Activated T-helper 2 cell treated with anti-CD3 and anti-CD28 coated beads, Interferon-gamma antibody, Interleukin-2, Interleukin-4, amounts not matched to agents 10 μg/mL and 5 μg/mL and 100 μg/mL, durations not matched to agents 14 hours and 24 hours and 36 hours (primary cell): ENCODE measurements at places on chromosomes 13 and 19. TPM values are rescaled to one million over a fixed set of nuclear protein-coding genes. Genes with fewer than 3 reads are reported as not detected.

ZNF787 gene
- 35.7 and 37.8 TPM in 2 replicates for total RNA-seq

GYS1 gene
- 68.5 and 70.3 TPM in 2 replicates for total RNA-seq

KCNK6 gene
- total RNA-seq: 27.3 TPM in 2 replicates

SMIM17 gene
- total RNA-seq: not detected in 2 replicates

SHANK1 gene
- not detected in 2 replicates for total RNA-seq

ZNF578 gene
- total RNA-seq: 0.21 and 0.30 TPM in 2 replicates

SCAF1 gene
- 64.6 and 69.5 TPM in 2 replicates for total RNA-seq

FPR2 gene
- total RNA-seq: not detected in 2 replicates

LYPD3 gene
- total RNA-seq: 2.5 and 3.0 TPM in 2 replicates

GRCh38 chr13:98994080-98994479, 16.2 kb upstream of the DOCK9 start:
- no peak for DNase-seq

DNA sequence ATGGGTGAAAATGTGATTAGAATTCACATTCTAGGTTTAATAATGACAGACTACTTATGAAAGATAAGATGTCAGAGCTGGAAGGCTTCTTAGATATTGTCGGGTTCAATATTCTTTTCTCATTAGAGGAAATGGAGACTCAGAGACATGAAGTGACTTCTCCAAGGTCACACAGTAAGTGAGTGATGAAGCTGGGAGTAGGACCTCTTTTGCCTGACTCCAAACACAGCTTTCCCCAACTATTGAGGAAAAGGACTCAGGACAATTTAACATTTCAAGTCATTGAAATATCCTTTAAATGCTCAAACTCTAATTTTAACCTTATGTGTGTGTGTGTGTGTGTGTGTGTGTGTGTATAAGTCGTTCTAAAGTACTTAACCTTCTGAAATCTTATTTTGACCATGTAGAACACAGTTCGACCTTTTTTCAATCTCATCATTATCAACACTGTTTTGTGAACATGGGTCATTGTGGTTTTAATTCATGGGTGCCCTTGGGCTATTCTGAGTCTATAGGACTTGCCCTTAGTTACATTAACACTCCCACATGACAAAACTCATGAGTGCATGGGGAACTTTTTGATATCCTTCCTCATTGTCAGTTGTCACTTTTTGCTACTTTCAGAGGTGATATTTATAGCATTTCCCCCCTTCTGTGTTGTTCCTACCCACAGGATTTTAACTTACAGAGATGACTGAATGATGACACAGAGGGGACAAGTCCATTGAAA, 53.0 kb downstream of the LRCH1 start:
- DNase-seq: no peak

GRCh38 chr13:80656512-80656904, 315.6 kb upstream of the SPRY2 start:
- no peak for DNase-seq

DNA sequence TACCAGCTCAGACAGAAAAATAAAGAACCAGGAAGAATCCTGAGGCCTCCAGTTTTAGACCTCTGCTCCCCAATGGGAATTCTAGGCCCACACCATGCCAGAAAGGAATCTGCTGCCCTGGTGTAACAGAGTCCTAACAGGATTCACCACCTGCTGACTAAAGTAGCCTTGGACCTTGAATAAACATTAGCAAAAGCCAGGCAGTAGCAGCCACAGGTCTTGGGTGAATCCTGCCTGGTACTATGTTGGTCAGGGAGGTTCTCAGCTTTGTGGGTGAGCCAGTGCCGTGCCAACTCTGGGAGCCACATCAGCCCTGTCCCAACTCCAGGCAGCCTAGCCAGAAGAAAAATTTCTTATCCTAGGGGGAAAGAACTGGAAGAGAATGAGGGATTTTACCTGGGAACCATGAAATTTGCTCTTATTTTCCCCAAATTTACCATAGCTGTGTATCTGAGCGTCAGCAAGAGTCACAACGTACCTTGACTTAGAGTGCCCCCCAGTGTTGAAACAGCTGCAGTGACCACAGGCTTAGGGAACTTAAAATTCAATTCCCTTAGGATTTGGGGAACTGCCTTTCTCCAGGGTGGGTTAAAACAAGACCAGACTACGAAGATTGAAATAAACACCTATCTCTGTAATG, 1895.6 kb upstream of the PRR20A start:
- no peak for DNase-seq

- DNase-seq: no peak
These were observed 433 bp upstream of the ZNF616 start for GRCh38 chr19:52140032-52140710.

GRCh38 chr13:28540612-28541011, 45.7 kb upstream of the FLT1 start:
- DNase-seq: no peak

DNA sequence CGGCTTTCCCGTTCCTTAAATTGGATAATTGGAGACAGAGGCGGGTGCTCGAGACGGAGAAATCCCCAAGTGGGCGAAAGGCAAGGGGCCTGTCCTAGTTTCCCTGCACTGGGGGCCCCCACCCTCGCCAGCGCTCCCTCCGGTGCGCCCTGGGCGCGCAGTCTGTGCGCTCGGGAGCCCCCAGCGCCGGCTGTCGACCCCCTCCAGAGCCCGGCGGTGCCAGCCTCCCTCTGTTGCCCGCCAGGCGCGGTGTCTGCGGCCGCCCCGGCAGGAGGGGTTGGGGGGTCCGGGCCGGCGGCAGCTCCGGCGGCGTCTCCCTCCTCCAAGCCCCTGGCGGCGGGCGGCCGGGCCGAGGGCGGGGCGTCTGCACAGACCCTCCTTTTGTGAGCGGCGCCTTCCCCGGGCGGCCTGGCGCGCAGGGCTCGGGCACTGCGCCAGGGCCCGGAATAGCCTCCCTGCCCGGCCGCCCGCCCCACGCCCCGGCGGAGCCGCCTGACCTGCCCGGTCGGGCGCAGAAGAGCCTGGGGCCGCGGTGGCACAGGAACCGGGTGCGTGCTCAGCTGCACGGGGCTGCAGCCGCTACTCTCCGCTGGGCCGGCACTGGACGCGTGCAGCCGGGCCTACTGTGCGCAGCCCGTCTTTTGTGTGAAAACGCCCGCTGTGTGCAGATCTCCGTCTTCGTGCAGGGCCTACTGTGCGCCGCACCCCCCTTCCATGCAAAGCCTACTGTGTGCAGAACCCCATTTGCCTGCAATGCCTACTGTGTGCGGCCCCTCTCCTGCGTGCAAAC, 13.2 kb downstream of the GADD45B start:
- no peak for DNase-seq

DNA sequence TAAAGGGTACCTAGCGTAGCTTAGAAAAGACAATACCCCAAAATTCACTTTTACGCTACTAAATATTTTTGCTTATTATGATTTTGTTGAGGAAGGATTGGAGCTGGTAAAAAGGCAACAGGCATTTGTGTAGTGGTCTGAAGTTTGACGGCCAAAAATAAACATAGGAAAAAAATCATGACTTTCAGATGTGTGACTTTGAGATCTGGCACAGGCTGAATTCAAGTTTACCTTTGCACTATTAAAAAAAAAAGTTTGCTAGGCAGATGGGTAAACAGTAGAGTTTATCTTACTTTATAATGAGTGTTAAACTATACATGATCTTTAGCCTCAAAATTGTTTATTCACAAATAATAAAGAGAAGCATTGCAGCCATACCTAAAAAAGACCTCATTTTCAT, 24.3 kb upstream of the INTS6 start:
- no peak for DNase-seq

DNA sequence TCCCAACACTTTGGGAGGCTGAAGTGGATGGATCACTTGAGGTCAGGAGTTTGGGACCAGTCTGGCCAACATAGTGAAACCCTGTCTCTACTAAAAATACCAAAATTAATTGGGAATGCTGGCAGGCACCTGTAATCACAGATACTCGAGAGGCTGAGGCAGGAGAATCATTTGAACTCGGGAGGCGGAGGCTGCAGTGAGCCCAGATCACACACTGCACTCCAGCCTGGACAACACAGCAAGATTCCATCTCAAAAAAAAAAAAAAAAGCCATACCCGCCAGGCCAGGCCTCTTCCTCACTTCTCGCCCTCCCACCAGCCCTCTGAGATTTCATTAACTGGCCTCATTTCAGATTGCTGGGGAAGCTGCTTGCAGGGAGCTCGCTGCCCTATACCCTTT, 7.7 kb upstream of the RELB start:
- no peak for DNase-seq

GRCh38 chr13:44266305-44266704, 107.3 kb upstream of the SERP2 start:
- no peak for DNase-seq

DNA sequence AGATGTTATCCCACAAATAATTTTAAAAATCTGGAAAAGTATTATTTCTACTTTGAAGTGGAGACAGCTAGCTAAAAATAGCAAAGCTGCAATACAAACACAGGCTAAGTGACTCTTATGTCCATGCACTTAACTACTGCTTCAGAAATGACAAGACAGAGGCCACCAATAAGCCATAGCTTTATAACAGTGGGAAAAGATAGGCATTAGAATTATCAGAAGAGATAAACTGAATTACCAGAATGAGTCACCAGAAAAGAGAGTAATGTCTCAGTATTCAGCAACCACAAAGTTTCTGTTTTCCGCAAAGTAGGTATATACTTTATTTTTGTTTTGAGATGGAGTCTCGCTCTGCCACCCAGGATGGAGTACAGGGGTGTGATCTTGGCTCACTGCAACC, 17.1 kb downstream of the CLN5 start:
- no peak for DNase-seq

GRCh38 chr19:18895038-18895823, 727 bp downstream of the CERS1 start:
- no peak for DNase-seq

DNA sequence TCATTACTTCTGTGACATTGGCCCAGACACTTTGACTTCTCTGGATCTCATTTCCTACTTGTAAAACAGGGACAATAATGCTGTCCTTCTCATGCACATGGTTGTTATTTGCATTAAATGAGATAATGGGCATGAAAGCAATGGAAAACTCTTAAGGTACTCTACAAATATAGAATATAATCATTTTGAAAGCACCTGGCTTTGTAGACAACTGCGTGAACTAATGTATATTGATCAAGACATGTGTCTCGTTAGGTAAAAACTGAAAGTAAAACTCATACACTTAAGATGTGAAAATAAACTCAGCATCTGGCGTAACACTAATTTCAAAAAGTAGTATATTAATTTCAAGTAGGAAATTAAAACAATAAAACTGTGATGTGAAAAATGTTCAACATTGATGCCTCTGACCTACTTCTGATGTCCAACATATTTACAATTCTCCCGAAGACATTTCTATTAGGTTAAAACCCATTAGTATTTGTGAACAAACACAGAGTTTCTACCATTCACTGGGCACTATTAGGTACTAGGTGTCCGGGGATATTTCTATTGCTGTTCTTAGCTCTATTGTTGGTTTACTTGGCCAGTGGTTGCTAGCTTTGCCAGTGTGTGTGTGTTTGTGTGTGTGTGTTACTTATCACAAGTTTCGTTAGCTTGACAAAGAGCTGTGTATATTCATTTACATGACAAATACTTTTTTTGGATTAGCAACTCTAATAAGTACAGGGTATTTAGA, 220.5 kb downstream of the KCNRG start:
- DNase-seq: no peak

DNA sequence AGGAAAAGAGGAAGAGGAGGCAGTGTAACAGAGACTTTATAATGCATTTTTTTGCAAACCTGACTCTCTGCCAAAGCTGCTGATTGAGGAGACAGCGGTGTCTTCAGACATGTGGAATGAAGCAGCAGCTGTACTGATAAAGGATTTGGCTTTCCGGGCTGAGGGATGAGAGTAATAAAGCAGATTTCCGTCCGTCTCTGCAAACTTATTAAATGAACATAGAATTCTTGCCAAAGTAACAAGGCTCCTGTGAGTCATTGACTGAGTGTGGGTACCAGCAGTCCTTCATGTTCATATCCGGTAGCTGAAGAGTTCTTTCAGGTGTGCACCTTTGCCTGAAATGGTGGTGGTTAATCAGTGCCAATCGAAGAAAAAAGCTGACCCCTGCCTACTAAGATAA, 112.6 kb downstream of the LIG4 start:
- DNase-seq: no peak

- no peak for DNase-seq
These were observed 2857.0 kb upstream of the PCDH20 start for GRCh38 chr13:64272681-64273080.

DNA sequence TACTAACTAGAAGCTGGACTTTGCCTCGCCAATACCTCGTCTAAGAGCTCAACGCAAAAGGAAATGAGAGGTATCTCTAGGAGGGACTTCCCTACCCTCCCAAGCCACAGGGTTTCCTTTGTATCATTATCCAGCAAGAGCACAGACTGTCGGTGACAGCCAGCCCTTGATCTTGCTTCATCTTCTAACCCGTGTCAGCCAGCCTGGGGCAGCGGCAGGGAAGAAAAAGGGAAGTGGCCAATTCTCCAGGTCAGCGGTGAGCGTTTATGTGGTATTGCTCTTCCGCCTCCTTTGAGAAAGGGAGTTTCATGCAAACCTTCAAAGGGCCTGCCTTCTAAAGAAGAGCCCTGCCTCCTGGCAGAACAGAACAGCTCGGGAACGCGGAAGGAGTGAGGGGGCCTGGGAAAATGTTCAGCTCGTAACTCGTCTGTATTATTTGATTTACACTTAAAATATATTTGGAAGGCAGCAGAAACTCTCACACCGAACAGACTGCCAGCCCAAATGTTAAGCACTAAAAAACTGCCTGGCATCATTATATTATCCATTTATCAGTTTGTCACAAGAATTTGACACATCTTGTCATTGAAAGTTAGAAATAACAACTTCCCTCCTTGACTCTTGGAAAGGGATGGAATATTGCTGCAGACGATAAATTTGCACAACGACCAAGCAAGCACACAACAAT, 41.8 kb downstream of the EFNB2 start:
- no peak for DNase-seq

DNA sequence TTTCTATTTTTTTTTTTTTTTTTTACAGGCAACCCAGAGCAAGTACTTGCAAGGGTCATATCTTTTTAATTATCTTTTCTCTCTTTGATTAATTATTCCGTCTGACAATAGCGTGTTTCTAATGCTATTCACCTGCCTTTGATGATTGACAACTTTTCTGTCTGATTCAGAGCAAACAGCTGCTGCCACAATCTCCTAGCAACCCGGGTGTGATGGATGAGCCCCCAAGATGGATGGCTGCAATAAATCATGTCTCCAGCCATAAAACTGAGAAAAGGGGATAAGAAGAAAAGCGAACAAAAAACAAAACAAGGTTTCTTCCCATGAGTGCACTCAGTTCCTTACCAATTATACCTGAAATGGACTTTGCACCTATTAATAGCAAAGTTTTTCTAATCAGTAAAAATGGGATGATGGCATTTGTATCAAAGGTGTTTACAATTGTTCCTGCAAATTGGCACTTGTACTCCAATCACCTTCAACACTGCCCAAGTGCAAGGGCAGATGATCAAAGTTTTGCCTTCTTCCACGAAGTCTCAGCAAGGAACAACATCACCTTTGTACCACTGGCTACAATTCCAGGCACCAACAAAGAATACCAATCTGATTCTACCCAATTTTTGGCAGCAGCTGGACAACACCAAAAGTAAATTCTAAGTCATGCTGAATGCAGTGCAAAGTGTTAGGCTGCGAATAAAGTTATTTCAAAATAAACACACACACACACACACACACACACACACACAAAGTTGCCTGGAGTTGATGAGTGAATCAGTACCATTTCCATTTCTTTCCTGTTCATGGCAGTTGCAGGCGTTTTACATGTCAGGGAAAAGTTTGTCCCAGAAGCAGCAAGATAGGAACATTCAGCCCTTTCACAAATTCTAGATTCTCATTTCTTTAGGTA, 12.0 kb downstream of the TSHZ3 start:
- no peak for DNase-seq
